ENCODE measurements at places on chromosomes 12 and 14.
A peak's percentile ranks its signal among the peaks of the same experiment; 100 is the strongest.

GRCh38 chr14:30445011-30445793, 113.8 kb upstream of the G2E3 start:
- DNase-seq, result no peak

DNA sequence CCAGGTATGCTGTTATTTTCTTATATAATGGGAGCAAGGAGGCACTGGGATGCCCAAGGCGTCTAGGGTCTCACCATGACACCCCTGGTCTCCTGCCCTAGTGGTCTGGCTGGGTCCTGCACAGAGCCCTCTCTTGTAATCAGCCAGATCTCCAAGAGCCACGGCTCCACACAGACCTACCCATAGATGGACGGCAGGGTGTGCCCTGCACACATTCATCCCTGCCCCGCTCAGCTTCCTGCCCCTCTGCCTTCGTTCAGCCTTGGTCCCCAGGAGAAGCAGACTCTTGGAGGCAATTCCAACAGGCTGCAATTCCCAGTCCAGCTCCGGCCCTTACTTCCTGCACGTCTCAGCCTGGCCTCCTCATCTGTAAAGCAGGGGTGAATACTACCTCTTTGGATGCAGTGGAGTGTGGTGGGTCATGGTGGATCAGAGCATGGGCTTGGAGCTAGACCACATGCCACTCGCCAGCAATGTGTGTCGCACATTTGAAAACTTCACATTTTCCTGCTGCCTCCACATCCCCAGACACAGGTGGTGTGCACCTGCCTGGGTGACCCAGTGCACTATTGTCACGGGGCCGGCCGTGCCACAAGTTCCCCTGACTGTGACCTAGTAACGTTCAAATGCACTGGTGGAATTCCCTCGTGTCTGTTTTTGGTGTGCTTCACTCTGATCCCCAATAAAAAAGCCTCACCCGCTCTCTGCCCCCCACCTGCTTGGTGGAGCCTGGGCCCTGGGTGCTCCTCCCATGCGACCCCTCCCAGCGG, 171.1 kb upstream of the PRMT8 start:
- no peak for DNase-seq

DNA sequence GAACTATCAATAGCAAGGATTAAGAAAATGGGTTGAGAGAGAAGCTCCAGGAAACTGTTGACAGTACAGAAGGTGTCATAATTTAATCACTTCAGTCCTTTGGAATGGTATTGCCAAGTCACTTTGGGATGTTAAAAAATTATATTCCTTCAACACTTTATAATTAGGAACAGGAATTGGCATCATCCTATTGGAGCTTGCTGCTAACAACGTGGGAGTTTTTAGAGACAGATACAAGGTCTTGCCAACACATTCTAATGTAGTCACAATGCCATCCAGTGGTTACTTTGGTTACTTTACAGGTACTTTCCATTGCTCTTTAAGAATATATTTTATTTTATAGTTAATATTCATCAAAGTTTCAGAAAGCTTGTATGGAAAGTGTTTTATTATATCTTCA, 310.1 kb downstream of the SYT1 start:
- peak; percentile 57 for DNase-seq

GRCh38 chr12:95198914-95199313, 18.4 kb downstream of the FGD6 start:
- DNase-seq, result no peak

- no peak for DNase-seq
Measured at GRCh38 chr12:105783983-105784947, 354.5 kb downstream of the NUAK1 start.

DNA sequence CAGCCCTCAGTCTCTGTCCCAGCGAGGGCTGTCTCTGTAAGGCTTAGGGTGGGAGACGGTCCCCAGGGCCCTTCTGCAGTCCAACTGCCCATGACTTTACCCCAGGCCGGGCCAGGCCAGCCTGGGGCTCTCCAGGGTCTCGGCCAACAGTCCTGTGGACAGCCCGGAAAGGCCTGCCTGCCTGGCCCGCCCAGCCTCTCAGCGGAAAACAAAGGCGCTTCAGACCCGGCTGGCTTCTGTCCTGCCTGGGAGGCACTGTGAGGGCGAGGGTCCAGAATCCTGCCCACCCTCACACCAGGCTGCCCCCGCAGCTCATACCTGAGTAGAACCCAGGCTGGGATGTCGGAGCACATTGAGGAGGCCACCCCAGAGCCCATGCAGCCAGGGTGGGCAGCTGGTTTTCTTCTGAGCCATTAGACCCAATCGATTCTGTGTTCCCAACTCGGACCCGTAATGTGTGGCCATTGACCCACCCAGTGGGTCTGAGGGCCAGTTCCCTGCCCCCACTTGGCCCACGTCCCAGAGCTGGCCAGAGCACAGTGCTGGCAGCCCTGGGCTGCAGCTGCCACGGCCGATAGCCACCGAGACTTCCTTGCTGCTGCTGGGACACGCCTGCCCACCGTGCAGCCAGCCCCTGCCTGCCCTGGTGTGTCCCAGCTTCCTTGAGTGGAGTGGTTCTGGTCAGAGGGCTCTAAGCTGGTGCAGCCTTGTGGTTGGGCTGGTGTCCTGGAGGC, 1.6 kb downstream of the CRIP2 start:
- no peak for DNase-seq

DNA sequence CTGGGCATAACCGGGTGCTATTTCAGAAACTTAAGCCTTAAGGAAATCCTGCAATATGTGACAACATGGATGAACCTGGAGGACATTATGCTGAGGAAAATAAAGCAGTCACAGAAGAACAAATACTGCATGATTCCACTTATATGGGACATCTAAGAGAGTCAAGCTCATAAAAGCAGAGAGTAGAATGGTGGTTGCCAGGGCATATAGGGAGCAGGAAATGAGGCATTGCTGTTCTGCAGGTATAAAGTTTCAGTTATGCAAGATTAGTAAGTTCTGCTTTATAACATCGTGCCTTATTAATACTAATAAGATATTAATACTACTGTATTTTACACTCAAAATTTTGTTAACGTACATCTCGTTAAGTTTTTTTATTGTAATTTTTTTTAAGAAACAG, 124.2 kb upstream of the ATF1 start:
- no peak for DNase-seq

DNA sequence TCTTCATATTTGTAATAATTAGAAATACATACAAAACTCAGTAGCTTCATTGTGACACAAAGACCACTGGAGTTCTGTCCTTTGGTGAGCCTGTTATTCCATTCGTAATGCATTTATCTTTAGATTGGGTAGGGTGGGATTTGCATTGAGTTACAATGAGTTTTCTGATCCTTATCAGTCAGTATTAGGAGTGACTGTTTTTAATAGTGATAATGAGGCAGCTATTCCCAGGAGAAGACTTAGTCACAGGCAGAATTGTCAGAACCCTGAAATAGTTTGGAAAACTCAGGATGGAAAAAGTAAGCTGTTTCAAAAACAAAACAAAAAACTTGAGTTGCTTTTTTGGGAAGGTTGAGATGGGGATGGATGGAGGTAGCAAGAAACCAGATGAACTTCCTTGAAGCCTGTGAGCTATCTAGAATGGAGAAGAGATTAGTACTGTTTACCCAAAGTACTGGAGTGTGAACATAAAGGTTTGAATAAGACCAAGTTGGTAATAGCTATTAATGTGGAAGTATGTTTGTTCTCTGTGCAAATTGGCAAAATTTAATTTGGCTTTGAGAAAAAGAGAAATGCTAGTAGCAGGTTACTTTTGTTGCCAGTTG, 38.6 kb downstream of the FBXO34 start:
- no peak for DNase-seq

GRCh38 chr14:94975366-94975765, 182.0 kb downstream of the DICER1 start:
- no peak for DNase-seq

GRCh38 chr12:851913-852312, 97.6 kb downstream of the RAD52 start:
- peak; percentile 62 for DNase-seq

GRCh38 chr14:20934148-20934762, 21.0 kb upstream of the RNASE2 start:
- DNase-seq, result no peak

DNA sequence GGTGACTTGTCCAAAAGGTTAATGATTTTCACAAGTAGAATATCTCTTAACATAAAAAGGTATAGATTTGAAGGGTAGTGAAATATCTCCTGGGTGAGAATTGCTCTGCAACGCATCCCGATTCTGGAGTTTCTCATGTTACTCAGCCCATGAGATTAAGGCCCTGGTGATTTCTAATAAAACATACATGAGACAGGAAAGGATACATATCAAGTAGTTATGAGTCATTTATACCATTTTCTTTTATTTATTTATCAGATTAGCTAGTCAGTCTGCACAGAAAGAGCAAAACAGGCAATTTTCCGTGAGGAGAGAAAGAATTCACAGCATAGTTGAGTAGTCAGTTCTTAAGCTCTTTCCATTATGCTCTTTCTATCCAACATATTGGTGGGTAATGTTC, 535.6 kb upstream of the ATP2B1 start:
- no peak for DNase-seq
